Aorta (tissue), 5 donors: ENCODE measurements at places on chromosomes 2 and 18. TPM values are rescaled to one million over a fixed set of nuclear protein-coding genes. Genes with fewer than 3 reads are reported as not detected.
A peak's percentile ranks its signal among the peaks of the same experiment; 100 is the strongest.

Gene CERKL
- 0.13 TPM for polyA plus RNA-seq

Gene BCS1L
- polyA plus RNA-seq, result 111 TPM

Gene DQX1
- polyA plus RNA-seq, result not detected

Gene SIX2
- 3.4 TPM for polyA plus RNA-seq

Gene VWC2L
- not detected for polyA plus RNA-seq

Gene CXCR2
- 0.05 TPM for polyA plus RNA-seq

Gene LHCGR
- not detected for polyA plus RNA-seq

Gene CAPG
- 24.9 TPM for polyA plus RNA-seq

Gene SLC19A3
- polyA plus RNA-seq, result 0.63 TPM

GRCh38 chr18:68447286-68447685 lies 267.6 kb downstream of the TMX3 start:
- no peak for DNase-seq

DNA sequence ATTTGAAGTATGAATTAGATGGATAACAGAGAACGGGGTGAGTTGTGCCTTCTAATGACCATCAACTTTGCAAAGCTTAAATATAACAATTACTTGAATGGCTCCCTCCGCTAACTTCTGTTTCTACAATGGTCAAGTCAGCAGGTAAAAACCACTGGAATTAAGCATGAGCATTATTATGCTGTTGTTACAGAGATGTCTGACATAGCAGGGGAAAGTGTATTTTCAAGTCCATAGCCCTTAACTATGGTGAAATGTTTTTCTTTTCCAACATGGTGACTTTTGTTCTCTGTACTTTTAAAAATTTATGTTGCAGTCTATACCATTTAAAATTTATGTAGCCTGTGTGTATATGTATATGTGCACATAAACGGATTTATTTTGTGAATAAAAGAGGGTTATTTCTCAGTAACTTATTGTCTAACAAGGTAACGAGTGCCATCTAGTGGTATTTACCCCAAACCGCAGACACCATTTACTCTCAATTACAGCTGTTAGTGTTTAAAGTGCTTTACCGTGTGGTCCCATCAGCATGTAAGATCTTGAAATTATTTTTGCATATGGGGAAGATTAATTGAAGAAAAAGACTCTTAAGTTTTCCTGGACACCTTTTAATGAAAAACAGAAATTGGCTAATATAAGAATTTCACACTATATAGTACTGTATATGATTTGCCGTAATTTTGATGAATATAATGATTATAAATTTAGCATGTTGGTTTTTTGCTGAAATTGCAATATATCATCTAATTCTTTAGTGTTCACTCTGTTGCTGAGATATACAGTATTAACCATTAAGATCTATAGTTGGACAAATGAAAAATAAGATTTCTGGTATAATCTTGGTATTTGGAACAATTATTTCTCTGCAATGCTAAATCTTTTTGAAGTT lies 78.2 kb downstream of the UBE2E3 start:
- DNase-seq, result no peak

DNA sequence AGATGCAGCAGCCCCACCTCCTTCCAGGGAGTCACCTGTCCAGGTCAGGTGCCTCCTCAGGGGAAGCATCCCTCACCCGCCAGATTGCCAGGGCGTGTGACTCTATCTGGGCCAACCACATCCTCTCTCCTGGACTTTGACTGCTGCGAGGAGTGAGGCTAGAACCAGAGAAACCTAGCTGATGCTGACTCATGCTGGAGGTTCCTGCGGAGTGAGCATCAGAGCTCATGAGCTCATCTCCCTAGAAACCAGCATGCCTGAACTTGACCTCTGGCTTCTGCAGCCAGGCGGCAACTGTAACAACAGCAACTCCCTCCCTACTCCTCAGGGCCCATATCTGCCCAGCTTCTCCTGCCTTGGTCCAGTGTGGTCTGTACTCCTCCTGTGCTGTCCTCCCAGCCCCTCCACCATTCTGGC lies 28.3 kb upstream of the NT5DC4 start:
- no peak for DNase-seq

- DNase-seq, result no peak
Measured at GRCh38 chr2:240622531-240623235, 2.6 kb upstream of the GPR35 start.

- DNase-seq, result no peak
Measured at GRCh38 chr18:21146016-21146415, 34.4 kb upstream of the ROCK1 start.

DNA sequence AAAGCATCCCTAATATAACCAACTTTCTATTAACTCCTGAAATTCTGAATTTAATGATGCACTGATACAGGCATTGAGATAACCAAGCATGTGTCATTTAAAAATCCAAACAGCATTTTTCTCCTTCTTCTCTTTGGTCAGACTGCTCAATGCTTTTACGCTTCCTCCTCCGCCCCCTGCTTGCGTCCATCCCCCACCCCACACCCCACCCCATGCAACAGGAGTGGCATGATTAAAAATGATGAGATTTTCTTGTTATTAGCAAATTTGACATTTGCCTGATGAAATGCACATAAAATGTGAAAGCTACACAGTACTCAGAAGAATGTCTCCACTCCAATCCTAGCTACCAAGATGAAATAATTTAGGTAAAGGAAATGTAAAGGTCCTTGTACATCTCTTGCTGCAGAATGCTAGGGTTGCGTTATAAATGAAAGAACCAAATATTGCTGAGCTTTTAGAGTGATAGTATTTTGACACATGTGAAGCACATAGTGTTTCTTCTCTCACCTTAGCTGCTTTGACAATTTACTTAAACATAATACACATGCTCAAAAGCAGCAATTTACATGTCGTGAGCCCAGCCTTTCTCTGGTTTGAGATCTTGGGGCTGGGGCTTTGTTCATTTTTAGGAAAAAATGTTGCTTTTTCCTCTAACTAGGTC lies 263.8 kb downstream of the MEIS1 start:
- no peak for DNase-seq

DNA sequence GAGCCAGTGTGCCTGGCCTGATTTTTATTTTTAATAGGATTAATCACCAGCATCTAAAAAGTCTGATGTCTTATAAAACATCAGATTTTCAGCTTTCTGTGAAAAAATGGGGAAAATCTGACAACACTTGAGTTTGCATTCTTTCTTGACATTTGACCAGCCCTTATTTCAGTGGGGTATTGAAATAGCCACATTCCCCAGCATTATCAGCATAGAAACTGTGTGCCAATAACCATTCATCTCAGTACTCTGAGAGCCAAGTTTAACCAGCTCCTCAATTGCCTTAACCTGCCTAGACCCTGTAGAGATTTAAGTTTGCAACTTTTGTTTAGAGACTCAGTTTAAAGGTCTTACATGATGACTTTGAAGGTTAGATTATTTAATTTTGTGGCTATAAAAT lies 155.0 kb downstream of the CERS6 start:
- DNase-seq, result no peak

DNA sequence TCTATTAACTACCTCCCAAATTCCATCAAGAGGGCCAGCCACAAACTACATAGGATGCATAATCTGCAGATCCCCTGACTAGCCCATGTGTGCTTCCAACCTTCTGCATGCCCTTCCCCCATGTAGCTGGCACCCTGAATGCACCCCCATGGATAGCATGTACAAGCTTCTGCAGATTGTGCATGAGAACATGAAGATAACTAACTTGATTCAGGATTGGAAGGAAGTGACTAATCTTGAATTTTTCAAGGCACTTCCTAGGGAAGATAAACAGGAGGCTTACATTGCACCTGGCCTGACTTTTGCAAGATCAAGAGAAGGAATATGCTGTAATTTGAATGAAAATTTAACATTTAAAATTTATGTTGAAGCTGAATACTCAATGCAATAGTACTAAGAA lies 66.7 kb downstream of the CDC42EP3 start:
- no peak for DNase-seq

DNA sequence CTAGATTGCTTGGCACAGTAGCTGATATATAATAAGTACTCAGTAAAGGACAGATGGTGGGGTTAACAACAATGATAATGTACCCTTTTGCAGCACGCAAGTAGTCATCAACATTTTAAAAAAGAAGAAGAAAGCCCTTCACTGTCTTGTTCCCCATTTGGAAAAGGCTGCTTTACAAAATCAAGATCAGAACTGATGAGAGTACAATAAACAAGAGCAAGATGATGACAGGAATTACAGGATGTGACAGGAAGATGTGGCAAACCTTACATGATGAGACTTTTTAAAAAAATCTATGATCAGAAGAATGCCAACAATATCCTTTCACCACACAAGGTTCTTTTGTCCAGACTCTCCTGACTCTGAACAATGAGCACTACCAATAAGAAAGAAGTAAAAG lies 9.1 kb downstream of the TYW5 start:
- DNase-seq, result no peak

- no peak for DNase-seq
Measured at GRCh38 chr18:44258086-44258485, 422.6 kb upstream of the SETBP1 start.

- DNase-seq, result no peak
Measured at GRCh38 chr2:11955884-11956291, 209.5 kb downstream of the LPIN1 start.

DNA sequence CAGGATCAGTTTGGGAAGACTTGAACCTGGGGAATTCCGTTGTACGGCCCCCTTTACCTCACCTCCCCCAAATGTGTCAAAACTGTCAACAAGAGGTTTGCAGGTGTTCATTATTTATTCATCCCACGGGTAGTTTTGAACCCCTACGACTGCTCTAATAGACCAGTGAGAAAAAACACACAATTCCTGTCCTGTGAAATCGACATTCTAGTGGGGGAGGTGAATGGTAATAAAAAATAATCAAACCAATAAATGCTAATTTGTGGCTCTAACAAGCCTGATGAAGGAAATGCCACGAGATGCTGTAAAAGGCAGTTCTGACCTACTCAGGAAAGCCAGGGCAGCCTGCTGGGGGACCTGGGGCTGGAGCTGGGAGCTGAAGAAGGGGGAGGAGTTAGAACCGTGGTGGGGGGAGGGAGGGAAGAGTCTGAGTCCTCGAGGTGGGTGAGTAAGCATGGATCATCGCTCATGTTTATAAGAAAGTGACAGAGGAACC lies 463 bp upstream of the DNAJB2 start:
- no peak for DNase-seq

GRCh38 chr2:109128048-109128615 lies 873 bp upstream of the SH3RF3 start:
- peak; percentile 89 for DNase-seq

GRCh38 chr18:63514888-63515678 lies 27.1 kb upstream of the SERPINB12 start:
- no peak for DNase-seq
